Cardiac ventricle fibroblast (primary cell): ENCODE measurements at places on chromosomes 6 and 20. TPM values are rescaled to one million over a fixed set of nuclear protein-coding genes. Genes with fewer than 3 reads are reported as not detected.

The LCA5 gene
- total RNA-seq, result 3.9 and 4.7 TPM in 2 replicates

The IMPG1 gene
- not detected in 2 replicates for total RNA-seq

The TRAPPC3L gene
- 1.2 TPM in 1 of 2 replicates, not detected in the other for total RNA-seq

The PTPRT gene
- 0.05 TPM in 1 of 2 replicates, not detected in the other for total RNA-seq

The SLC17A9 gene
- 0.64 and 0.81 TPM in 2 replicates for total RNA-seq

The RIPPLY2 gene
- not detected in 2 replicates for total RNA-seq

The CCN5 gene
- 23.6 and 25.1 TPM in 2 replicates for total RNA-seq

The CGA gene
- not detected in 2 replicates for total RNA-seq

The MYT1 gene
- total RNA-seq, result not detected in 2 replicates

The TP53INP2 gene
- total RNA-seq, result 7.2 and 7.8 TPM in 2 replicates

The TRPC4AP gene
- 81.1 and 81.9 TPM in 2 replicates for total RNA-seq

The WFDC10B gene
- not detected in 2 replicates for total RNA-seq

The DPPA5 gene
- not detected in 2 replicates for total RNA-seq

The SYCP2L gene
- total RNA-seq, result not detected in 2 replicates

The MC3R gene
- not detected in 2 replicates for total RNA-seq

The NEURL2 gene
- total RNA-seq, result 4.5 and 5.3 TPM in 2 replicates

The DDO gene
- total RNA-seq, result 0.39 and 0.44 TPM in 2 replicates
